ENCODE measurements at places on chromosomes 5 and 9.

DNA sequence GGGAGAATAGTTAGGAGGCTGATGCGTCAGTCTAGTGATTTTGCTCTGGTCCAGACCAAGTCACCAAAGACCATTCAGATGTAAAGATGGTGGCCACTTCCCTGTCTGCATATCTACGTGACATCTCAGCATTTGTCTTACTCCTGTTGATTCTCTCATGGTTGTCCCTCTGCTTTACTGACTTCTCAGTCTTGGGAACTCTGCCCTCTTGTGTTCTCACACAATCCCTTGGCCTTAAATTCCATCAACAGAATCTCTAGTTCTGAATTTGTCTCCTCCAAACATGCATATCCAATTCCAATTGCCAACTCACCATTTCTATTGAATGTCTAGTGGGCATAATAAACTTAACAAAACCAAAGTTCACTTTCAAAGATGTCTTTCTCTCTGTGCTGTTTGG is 147.8 kb downstream of the SLC24A2 start:
- DNase-seq, result no peak

- DNase-seq, result no peak
These were observed 102.8 kb upstream of the IFNE start for GRCh38 chr9:21584890-21585289.

DNA sequence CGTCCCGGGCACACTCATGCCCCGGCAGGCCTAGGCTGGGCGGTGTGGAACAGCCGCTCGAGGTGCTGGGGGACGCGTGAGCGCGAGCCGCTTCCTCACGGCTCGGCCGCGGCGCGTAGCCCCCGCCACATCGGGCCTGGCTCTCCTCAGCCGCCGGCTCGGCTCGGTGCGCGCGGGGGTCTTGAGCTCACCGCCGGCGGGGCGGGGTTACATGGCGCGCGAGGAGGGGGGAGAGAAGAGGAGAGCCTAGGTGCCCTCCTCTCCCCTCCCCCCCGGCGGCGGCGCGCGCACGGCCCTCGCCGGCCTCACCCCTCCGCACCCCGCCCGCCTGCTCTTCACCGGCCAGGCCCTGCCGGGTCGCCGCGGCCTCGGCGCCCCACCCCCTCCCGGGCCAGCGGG is 7.7 kb downstream of the RANBP6 start:
- DNase-seq, result peak; percentile 73

GRCh38 chr5:132425975-132426524 is 56.5 kb downstream of the SLC22A5 start:
- no peak for DNase-seq

GRCh38 chr5:15142458-15142857 is 270.9 kb upstream of the ANKH start:
- no peak for DNase-seq

GRCh38 chr9:4490705-4491625 is 697 bp downstream of the SLC1A1 start:
- DNase-seq, result no peak

GRCh38 chr9:89721971-89722530 is 117.2 kb downstream of the GADD45G start:
- DNase-seq, result no peak

DNA sequence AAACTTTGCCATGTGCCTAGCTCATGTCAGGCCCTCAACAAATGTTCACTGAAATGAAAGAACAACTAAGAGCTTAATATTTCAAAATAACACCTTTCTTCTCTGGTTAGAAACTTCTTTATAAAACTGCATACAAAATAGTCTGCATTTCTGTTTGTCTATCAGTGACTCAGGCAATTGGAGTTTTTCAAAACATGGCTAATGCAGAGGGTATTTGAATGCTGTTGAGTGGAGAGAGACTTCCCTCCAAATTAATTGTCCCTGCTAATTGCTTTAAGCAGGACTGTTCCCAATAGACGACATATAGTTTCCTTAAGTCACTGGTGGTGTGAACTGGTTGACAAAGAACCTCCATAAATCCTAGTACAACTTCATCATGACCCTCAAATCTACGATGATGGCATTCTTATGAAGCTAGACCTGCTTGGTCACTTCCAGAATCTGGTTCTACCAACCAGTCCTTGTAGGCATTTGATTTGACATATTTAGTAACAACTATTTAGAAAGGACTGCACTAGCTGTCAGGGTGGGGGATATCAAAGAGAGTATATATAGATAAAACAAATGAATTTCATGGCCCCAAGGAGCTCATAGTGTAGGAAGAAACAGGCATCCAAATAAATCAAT is 84.5 kb downstream of the PRLR start:
- DNase-seq, result no peak

GRCh38 chr5:44511596-44511995 is 122.4 kb upstream of the FGF10 start:
- no peak for DNase-seq

GRCh38 chr9:133149130-133150015 is 14.3 kb downstream of the GBGT1 start:
- DNase-seq, result peak; percentile 92

DNA sequence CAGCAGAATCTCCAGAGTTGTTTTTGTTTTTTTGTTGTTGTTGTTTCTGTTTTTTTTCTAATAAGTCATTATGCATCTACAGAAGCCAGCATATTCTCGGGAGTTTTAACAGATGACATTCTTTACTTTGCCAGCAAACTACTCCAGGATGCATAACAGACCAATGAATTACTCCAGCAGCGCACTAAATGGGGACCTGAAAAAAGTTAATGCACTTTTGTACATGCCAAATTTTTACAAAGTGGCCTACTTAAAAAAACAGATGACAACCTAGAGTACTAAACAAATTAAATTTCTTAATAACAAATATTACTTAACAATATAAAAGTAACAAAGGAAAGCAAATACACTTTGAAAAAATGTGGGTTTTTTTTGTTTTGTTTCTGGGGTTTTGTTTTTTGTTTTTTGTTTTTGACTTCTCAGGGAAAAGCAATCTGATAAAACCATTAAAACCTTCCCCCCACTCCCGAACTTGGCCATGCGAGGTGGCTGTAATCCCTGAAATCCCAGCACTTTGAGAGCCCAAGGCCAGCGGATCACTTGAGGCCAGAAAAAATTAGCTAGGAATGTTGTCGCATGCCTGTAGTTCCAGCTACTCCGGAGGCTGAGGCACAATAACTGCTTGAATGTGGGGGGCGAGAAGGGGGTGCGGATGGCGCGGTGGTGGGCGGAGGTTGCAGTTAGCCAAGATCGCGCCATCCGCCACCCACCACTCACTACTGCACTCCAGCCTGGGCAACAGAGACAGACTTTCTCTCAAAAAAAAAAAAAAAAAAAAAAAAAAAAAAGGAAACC is 352.4 kb downstream of the CETN3 start:
- DNase-seq, result no peak

- DNase-seq, result no peak
These were observed 279.1 kb downstream of the ARRDC3 start for GRCh38 chr5:91104062-91104448.

GRCh38 chr5:135135530-135136226 is 101.7 kb upstream of the PITX1 start:
- DNase-seq, result no peak

DNA sequence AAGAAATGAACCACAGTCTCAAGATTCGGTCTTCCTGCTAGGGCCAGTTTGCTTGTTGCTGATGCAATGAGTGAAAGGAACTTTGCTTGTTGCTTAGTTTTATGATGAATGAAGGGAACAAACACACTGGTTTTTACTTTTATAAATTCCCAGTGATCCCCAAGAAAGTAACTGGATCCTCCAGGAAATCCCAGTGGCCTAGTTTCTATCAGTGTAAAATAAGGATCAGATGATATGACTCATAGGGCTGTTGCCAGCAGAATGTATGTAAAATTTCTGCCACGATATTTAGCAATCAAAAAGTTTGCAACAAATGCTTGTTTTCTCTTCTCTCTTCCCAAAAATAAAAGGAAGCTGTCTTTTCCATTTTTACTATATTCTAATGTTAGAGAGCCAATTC is 160.1 kb upstream of the CDKN2B start:
- DNase-seq, result no peak

DNA sequence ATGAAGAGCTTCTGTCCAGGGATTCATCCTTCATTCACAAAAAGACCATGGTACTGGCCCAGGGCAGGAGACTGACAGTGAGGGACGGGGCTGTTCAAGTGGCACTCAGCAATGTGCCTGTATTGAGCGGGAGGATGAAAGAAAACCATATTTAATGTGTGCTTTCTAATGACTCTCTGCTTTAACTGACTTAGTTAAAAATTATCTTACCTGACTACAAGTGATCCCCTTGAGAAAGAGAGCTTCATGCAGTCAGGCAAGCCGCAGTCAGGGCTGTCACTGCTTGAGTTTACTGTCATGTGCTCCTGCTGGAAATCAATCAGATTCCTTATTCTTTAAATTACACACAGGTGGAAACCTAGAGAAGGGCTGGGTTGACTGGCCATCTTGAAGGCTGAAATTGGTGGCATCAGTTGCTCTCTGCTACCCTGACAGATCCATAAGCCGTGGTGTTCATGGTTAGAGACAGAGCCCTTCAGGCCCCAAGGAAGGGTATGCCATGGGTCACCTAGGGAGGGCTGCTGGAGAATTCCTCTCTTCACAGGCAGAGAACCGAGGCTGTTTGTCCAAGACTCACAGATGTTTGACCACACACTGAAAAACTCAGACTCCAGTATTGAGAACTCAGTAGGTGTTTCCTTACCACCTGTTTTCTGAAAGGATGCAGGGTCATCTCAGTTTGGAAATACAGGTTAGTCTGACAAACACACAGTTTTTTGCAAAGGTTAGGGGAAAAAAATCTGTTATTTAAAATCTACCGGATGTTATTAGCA is 70.9 kb downstream of the TRIO start:
- DNase-seq, result no peak

- DNase-seq, result no peak
These were observed 6.0 kb downstream of the MRPS2 start for GRCh38 chr9:135506327-135507103.

DNA sequence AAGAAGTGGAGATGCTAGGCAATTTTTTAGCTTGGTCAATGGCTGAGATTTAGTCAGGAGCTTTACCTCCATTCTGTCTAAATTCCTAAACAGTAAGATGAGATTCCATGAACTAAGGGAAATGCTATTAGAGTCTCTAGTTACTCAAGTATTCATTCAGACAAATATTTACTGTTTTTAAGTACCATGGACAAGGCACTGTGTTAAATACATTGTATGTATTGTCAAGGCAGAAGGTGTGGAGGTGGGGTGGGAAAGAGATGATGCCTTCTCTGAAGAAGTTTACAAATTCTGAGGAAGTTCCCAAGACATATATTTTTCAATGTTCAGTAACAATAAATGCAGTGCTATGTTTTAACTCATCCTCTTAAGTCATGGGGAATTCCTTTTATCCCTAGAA is 459.9 kb upstream of the NMUR2 start:
- no peak for DNase-seq

GRCh38 chr5:96199713-96200183 is 233.3 kb downstream of the PCSK1 start:
- DNase-seq, result no peak

DNA sequence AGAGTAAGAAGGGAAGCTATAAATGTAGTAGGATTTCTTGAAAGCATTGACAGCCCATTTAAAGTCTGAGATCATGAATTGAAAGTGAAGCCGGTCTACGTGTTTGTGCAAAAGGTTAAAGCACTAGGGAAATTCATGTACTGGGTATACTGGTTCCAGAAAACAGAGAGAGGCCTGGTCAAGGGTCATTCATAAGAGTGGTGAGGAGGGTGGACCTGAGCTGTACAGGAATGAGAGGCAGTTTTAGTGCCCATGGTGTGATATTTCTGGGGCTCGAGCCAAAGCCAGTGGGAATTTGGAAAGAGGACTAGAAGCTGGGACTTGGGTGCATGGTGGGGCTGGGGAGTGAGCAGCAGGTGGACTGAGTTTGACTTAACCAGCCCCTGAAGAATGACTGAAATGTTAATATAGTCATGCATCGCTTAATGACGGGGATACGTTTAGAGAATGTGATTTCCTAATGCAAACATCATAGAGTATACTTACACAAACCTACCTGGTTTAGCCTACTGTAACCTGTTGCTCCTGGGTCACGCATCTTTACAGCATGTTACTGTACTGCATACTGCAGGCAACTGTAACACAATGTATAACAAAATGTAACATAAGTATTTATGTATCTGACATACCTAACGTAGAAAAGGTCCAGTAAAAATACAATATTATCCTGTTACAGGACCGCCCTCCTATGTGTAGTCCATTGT is 173.0 kb downstream of the MAST4 start:
- DNase-seq, result no peak

- no peak for DNase-seq
These were observed 569.5 kb upstream of the SEMA6A start for GRCh38 chr5:117144086-117144485.

DNA sequence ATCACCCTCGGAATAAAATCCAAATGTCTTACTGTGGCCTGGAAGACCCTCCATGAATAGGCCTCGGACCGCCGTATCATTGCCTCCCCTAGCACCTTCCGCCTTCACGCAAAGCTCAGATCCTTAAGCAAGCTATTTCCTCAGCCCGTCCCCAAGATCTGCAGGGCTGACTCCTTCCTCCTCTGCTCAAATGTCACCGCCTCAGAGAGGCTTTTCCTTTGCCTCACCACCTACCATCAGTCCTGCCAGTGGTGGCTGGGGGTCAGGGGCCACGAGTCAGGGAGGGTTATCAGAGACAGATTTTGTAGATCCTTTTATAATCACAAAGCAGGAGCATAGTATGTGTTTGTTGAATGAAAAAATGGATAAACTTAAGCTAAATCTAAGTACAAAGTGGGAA is 74.4 kb upstream of the KIF2A start:
- DNase-seq, result no peak

- no peak for DNase-seq
These were observed 82.3 kb downstream of the NUDT12 start for GRCh38 chr5:103480246-103480645.

- no peak for DNase-seq
These were observed 1333.7 kb upstream of the WWC1 start for GRCh38 chr5:166957782-166958181.

DNA sequence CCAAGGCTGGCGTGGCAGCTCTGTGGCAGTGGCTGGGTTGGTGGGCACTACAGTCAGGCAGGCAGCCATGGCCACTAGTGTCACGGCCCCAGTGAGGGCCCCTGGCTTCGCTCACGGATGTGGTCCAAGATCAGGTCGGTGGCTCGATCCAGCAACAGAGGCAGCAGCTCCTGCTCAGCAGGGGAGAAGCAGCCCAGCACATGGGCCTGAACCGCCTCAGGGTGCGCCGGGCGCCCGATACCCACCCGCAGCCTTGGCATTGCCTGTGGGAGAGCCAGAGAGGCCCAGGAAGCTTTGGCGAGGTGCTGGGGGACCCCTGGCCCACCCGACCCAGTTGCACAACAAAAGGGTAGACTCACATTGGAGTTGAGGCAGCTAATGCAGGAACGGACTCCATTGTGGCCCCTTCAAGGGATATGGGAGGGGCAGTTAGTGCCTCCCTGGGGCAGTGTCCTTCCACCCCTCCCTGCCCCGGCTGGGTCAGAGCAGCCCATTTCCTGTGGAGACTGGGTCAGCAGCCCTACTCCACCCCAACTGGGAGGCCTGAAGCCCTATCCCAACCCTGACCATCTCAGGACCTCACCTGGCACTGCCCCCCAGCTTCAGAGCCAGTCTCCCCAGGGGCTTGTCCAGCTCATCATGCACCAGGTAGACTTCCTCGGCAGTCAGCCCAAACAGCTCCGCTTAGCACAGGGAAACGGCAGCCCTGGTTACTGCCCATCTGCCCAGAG is 1.3 kb downstream of the PTRH1 start:
- DNase-seq, result no peak

Data from CD4-positive, alpha-beta T cell treated with Interleukin-2 at 100 ng/mL for 4 hours (primary cell).